ENCODE measurements at places on chromosomes 12 and 14.

GRCh38 chr12:70733385-70733784 lies 96.2 kb upstream of the PTPRB start:
- peak; percentile 77 for DNase-seq

GRCh38 chr14:34632411-34632978 lies 2.5 kb upstream of the SNX6 start:
- DNase-seq: no peak

DNA sequence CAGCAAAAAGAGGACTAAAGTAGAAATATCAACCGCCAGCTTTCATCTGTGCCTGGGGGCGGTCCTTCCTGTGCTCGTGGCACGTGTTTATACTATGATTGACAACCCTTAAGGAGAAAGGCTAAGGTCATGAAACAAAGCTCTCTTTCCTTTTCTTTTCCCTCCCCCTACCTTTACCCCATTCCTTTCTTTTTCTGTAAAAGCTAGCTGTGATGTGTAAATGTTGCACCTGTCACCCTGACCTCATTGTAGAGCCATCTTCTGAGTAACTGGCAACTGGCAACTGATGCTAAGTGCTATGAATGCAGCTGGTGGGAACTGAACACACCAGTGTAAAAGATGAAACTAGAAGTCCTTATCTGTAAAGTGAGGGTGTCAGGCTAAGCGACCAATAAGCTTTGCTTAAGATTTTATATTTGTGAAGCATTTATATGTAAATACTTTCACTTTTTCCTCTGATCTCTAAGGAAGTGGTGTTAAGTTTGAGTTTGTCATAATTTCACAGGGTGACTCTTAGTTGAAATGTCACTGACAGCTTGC lies 102.8 kb upstream of the BCAT1 start:
- DNase-seq: no peak

DNA sequence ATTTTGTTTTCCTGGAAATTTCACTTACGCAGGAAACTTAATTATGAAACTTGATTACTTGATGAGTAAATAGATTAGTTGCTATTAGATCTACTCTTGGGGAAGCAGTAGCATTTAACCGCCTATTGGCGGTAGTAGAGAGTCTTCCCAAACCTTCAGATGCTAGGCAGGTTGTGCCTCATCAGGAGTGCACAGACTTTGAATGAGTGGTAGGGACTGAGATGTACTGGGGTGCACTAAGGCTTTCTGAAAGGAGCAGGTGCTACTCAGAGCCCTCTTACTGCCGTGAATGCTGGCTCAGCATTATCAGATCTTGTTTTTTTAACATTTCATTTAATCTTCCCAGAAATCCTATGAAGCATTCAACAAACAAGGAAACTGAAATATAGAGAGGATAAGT lies 7.7 kb downstream of the GATC start:
- no peak for DNase-seq

DNA sequence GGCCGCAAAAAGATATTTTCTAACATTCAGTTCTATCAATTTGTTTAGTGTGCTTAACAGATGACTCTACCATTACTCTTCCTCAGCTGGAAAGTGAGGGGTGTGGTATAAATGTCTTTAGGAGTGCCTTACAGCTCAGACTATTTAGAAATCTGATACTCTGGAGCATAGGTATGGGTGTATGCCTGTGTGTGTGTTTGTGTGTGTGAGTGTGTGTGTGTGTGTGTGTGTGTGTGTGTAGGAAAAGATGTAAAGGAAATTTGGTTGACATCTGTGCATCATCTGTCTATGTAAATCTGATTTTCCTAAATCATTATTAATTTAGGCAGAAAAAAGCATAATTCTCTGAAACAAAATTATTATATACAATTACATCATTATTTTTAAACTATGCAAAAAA lies 16.0 kb downstream of the RNASE3 start:
- DNase-seq: no peak

GRCh38 chr12:49949866-49950265 lies 671 bp upstream of the AQP2 start:
- no peak for DNase-seq

DNA sequence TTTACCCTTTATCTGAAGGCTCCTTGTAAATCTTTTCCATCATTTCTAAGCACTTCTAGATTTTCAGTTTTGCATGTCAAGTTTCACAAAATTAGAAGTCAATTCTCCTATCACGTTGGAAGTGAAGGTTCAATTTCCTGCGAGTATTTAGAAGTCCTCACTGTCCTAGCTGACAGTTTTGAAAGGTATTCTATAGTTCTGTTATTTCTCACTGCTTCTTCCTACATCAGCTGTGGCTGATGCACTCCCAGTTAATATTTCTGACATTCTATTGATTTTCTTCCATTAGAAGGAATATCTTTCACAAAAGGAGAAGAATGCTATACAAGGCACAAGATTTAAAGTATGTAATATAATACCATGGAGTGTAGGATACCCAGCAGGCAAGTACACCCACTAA lies 15.8 kb upstream of the TMCC3 start:
- DNase-seq: no peak

- DNase-seq: no peak
Observed at GRCh38 chr12:111444314-111444924, 38.7 kb downstream of the SH2B3 start.

DNA sequence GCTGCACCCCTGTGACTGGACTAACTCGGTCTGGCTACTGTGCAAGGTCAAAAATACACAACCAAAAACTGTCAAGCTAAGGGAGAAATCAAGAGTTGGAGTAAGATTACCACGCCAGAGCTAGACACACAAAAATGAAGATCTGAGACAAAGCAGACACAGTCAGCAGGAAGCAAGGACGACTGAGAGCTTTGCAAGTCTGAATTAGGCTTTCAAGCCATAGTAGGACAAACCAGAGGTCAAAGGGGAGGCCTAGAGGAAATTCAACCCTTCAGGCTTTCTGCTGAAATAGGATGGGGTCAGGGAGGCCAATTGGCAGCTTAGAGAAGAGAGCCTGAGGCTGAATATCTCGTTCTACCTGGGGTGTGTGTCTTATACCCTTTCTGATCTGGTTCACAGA lies 117.3 kb downstream of the LLPH start:
- no peak for DNase-seq

- DNase-seq: peak; percentile 85
Observed at GRCh38 chr14:105086833-105087307, 21.6 kb upstream of the GPR132 start.

GRCh38 chr12:93803424-93803807 lies 126.2 kb downstream of the CRADD start:
- no peak for DNase-seq

DNA sequence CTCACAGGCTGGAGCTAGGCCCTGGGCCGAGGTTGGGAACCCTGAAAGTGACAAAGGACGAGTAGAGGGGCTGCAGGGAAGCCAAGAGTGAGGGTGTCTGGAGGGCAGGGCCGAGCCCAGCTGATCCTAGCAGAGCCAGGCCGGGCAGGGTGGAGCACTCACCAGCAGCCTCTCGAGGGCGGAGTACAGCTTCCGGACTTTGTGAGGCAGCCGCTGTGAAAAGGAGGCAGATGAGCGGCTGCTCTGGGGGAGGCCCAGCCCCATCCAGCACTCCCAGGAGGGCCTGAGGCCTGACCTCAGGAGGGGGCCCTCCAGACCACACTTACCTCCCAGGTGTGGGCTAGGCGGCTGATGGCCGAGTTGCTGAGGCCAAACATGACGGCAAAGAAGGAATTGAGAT lies 14.7 kb upstream of the ENDOU start:
- DNase-seq: no peak

- no peak for DNase-seq
Observed at GRCh38 chr12:7114008-7114407, 5.0 kb upstream of the C1RL start.

DNA sequence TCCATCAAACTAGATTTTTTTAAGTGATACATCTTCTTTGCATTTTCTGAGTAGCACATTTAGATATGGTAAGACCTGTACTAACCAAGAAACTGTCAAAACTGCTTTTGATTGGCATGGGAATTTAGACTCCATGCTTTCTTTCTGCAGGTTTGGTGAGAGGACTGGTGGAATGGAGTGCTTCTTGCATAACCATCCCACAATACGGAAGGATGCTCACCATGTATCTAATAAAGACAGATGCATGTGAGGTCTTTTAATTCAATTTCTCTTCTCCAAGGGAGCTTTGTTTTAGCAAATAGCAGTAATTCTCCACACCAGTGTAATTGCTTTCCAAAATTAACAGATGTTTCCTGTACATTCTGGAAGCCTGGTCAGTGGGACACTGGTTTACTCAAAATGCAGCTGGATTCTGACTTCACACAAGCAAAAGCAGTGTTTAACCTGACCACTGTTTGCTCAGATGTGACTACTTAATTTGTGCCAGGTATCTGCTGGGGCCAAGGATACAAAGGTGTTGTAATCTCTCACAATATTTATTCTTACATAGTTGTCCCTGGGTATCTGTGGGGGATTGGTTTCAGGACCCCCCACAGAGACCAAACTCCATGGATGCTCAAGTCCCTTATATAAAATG lies 26.1 kb downstream of the FGD6 start:
- DNase-seq: no peak

DNA sequence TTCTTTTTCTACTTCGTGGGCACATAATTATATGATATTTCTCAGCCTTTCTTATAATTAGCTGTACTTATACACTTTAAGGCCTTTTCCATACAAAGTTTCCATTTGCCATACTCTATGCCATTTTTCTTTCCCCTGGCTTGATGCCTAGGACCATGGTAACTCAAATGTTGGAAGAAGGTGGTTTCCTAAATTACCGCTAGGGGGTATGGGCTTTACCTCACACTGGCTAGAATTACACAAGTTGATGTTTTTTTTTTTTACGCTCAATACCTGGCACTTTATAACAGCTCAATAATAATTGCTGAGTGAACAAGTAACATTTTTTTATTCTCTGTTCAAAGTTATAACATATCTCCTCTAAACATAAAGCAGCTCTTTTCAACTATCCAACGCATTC lies 306.8 kb upstream of the LRFN5 start:
- no peak for DNase-seq

DNA sequence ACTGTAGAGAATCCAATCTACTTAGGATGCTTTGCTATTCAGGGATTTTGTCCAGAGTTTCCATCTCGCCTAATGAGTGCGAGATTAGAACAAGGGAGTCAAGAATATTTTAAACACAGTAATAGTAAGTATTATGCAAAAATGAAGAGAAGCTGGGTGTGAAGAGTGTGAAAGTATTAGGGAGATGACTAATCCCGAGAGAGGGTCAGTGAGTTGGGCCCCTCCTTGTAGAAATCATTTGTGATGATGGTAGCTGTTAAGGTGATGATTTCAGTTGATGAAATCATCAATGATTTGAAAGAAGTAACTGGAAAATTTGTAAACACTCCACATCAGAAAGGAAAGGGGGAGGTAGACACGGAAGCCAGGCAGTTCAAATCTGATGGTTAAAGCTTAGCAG lies 478.9 kb upstream of the MGAT4C start:
- DNase-seq: no peak

- DNase-seq: no peak
Observed at GRCh38 chr14:71776471-71777360, 155.5 kb upstream of the RGS6 start.

DNA sequence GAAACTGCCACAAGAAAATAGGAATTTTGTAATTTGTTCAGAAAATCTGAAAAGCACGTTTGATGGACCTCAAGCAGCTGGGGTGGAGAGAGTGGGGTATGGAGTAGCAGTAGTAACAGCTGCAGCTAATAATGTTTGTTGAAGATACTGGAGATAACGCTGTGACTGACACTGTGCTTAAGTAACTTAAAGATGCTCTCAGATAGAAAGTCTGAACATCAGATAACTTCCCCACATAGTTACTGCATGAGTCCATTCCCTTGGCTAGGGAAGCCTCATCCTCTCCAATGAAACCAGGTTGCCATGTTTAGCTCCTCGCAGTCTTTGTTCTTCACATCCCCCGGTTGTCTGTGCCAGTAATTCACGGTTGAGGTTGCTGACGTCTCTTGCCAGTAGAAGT lies 24.9 kb downstream of the RMST start:
- no peak for DNase-seq

- DNase-seq: no peak
Observed at GRCh38 chr12:33472299-33472698, 32.7 kb upstream of the SYT10 start.

- DNase-seq: no peak
Observed at GRCh38 chr12:65666876-65667275, 157.4 kb upstream of the HMGA2 start.

DNA sequence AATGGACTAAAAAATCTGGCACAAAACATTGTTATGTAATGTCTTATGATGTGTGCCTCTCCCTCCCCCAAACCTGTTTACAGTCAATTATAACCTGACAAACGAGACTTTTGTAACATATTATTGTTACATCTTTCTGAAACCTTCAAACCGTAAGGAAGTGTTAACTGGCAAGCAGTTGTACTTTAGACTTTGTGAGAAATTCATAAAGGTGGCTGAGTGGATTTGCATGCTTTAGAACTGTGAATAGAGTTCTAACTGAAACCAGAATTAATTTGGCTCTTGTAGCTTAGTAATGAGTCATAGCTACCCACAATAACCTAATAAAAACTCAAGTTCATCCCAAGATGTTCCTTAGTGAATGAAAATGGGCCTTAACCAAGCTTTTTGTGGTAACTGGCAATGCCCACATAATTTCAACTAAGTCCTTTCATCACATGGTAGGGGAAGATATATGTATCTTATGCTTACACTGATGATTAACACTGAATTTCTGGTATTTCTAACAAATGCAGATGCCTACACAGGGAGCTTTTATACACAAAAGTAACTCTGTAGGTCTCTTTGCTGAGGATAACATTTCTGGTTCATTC lies 29.7 kb downstream of the RAD9B start:
- DNase-seq: no peak

DNA sequence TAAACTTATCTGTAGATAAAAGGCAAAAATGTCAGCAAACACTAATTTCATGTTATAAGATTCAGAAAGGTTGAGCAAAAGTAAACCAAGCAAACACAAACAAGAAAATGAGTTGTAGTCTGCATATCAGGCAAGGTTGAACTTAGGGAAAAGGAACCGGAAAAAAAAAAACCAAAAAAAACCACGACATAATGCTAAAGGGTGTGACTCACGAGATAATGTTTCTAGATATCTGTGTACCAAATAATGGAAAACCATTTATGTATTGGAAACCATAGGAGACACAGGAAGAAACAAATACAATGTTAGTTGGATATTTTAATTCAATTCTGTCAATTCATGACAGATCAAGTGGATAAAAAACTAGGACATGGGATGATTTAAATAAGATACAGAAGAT lies 60.5 kb downstream of the GPATCH2L start:
- no peak for DNase-seq

DNA sequence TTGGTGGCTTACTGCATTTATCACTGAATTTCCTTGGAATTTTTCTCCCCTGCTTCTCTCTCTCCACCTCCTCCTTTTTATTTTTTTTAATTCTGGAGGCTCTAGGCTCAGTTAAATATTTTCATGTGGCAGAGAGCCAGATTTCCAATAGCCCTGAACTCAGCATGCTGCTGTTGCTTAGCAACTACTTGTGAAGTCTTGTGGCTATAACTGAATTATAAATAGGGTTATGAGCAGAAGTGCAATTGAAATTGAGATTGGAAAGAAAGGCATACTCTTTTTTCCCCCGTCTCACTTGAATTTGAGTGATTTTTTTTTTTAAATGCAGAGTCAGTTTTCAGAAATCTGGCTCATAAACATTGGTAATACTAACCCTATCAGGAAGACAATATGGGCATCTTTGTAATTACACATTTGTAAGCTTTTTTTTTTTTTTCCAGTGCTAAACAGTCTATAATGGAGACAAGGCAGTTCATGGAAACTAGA lies 38.3 kb downstream of the ATF7IP start:
- peak; percentile 93 for DNase-seq

Measured in NCI-H345 (cell line).